ENCODE measurements at places on chromosomes 3 and 15.

DNA sequence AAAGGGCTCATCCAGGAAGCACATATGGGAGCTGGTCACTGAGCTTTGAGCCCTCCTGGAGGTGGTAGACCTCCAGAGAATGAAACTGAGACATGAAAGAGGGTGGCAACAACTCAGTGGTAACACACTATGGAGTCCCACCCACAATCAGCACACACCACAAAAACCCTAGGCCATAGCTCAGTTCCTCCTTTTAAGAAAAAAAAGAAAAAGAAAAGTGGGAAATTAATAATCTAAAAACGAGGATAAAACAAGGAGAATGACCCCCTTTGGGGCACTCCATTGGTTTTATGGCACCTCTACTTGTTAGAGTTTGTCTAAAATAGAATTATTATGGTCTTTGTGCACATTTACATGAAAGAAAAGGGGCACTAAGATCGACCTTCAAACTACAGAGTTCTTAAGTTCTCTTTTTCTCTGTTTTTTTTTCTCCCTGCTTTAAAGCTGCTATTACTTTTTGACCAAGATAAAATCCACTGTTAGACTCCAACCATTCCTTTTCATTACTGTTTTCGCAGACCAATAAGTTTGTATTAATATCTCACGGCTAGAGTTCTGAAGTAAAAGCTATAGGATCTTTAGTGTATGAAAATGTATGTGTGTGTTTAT lies 40.2 kb upstream of the ZBTB20 start:
- DNase-seq, result no peak

DNA sequence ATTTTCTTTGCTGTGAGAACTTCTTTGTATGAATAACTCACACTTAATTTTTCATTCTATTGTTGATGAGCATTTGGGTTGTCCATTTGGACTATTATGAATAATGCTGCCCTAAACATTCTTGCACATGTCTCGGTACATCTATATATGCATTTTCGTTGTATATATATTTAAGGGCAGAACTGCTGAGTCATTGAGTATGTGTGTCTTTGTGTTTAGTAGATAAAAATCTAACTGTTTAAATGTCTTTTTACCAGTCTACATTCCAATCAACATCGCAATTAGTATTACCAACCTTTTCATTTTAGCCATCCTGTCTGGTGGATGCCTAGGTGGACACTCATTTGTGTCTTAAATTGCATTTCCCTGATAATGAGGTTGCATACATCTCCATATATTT lies 144.4 kb downstream of the UACA start:
- DNase-seq, result no peak

- DNase-seq, result no peak
Measured at GRCh38 chr3:150412561-150413231, 4.6 kb downstream of the TSC22D2 start.

DNA sequence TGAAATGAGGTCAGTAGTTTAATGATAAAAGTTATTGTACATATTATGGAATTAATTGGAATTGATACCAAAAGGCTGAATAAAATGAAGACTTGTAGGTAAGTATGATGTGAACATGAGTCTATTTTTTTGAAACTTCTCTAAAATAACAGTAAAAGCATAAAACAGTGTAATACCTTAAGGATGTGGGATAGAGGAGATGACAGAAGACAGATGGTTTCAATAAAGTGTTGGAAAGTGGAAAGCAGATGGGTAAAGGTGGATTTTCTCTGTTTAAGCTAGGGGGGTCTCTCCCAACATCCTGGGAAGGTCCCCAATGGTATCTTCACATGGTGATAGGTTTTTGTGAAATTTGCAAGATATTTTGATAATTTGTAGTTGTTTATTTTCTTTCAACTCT lies 41.6 kb downstream of the GMPS start:
- no peak for DNase-seq

- DNase-seq, result no peak
Measured at GRCh38 chr3:188918093-188918492, 253.7 kb upstream of the TPRG1 start.

DNA sequence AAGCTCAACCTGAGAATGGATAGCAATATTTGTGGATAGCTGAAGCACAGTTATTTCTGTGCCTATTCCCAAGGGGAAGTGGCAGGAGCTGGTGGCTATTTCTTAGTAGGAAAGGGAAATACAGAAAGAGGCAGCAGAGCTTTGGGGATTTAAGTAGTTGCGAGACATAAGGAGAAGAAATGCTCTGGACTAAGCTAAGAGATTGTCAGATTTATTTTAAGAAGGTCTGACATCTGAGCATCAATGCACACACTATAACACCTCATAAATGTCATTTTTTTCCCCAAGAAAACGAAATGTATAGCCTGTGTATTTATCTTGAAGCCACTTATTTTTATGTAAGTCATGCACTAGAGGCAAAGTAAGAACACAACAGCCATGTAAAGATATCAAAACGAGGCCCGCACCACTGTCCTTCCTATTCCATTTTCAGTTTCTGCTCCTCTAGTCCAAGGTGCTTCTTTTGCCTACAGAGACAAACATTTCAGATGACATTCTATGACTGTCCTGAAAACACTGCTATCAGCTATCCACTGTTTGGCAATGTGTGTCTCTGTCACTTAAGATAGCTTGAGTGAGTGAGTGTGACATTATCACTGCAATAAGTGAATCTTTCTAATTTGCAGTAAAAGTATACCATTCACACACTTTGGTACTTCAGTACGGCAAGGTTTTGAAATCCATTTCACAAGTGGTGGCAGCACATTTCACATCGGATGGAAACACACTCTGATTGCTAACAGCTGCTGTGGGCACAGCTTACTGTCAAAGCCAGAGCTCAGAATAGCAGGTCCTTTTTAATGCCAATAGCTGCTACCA lies 62.7 kb upstream of the ICE2 start:
- DNase-seq, result no peak

- peak; percentile 39 for DNase-seq
Measured at GRCh38 chr3:79515072-79515471, 252.7 kb downstream of the ROBO1 start.

GRCh38 chr3:124277144-124277890 lies 285.4 kb upstream of the ROPN1 start:
- no peak for DNase-seq

GRCh38 chr3:147409143-147410115 lies at the start of gene ZIC1:
TSS of gene ZIC1 (plus strand) at chr3:147409365. CDS start at chr3:147410113, 748 bp downstream.
- DNase-seq, result no peak

- peak; percentile 36 for DNase-seq
Measured at GRCh38 chr3:112013058-112013783, 14.5 kb downstream of the TAGLN3 start.

Measured in glomerular endothelial cell (primary cell).